ENCODE measurements at places on chromosomes 5 and 9.

GRCh38 chr5:112965733-112966306 is 10.8 kb upstream of the DCP2 start:
- H3K4me1 ChIP-seq: peaks cover 19% of the 10 kb centered on the region
- H3K4me3 ChIP-seq: no peak overlapping the region
- H3K36me3 ChIP-seq: no peaks in the 10 kb centered on the region
- no peak for DNase-seq
- H3K27me3 ChIP-seq: no peaks in the 10 kb centered on the region

GRCh38 chr9:111272581-111272980 is 57.4 kb downstream of the OR2K2 start:
- H3K4me1 ChIP-seq: no peaks in the 10 kb centered on the region
- H3K27me3 ChIP-seq: no peaks in the 10 kb centered on the region
- H3K36me3 ChIP-seq: no peaks in the 10 kb centered on the region
- H3K27ac ChIP-seq: no peak overlapping the region

DNA sequence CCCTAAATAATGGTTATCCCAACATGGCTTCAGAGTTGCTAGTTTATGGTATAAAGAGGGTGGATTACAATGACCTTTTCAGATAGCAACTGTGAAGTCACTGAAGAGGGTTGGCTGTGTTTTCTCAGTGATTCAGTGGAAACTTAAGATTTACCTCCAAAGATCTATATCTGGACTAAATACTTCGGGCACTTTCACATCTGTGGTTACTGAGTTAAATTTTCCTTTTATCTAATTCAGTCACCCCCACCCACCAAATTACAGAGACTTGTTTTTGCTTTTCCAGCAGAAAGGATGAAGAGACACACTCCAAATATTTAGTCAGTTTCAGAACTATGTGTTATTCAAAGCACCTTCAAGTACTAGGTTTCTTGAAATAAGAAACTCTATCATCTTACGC is 573.2 kb downstream of the CCDC171 start:
- H3K27ac ChIP-seq: no peak overlapping the region
- no peak for DNase-seq
- H3K4me1 ChIP-seq: no peaks in the 10 kb centered on the region
- no peaks in the 10 kb centered on the region for H3K36me3 ChIP-seq
- H3K27me3 ChIP-seq: no peaks in the 10 kb centered on the region

GRCh38 chr5:124088289-124089032 is 576.5 kb downstream of the CSNK1G3 start:
- no peak for DNase-seq
- no peak overlapping the region for H3K4me3 ChIP-seq
- no peaks in the 10 kb centered on the region for H3K4me1 ChIP-seq
- H3K27ac ChIP-seq: no peak overlapping the region
- H3K36me3 ChIP-seq: no peaks in the 10 kb centered on the region
- H3K27me3 ChIP-seq: no peaks in the 10 kb centered on the region

GRCh38 chr5:93978222-93978621 is 236.8 kb upstream of the POU5F2 start:
- H3K4me1 ChIP-seq: no peaks in the 10 kb centered on the region
- no peak overlapping the region for H3K4me3 ChIP-seq
- H3K27ac ChIP-seq: no peak overlapping the region

DNA sequence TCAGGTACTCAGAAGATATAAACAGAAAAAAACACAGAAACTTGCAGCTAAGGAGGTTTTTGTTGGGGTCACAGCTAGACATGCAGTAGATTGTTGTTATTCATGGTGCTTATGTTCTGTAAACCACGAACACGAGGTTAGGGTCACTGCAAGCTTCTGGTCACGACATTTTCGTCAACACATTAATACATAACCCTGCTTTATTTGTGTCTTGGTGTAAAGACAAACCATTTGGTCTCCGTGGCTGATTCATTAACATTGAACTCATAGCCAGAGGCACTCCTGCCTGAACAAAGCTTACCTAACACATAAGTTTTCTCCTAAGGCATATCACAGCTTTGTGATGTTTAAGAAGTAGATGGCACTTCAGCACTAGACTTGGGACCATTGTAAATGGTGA is 16.9 kb downstream of the TEK start:
- no peak for DNase-seq
- H3K4me1 ChIP-seq: peaks cover 26% of the 10 kb centered on the region
- no peaks in the 10 kb centered on the region for H3K27me3 ChIP-seq
- peak overlapping the region; percentile 89 for H3K27ac ChIP-seq
- H3K4me3 ChIP-seq: no peak overlapping the region

DNA sequence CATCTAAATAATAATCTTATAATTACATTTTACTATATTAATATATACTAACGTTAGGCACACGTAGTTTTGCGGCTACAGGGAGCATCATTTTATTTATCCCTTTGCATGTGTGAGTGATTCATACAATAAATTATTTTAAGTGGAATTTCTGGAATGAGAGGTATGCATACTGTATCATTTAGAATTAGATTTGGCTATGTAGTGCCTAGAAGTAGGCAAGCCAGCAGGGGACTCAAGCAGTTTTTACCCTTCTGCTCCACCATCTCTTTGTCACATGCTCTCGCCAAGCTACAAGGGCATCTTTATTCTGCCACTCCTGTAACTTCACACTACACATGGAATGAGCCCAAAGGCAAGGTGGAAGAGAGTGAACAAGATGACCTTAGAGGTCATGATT is 60.8 kb downstream of the MEGF10 start:
- no peak for DNase-seq
- no peaks in the 10 kb centered on the region for H3K4me1 ChIP-seq
- H3K27me3 ChIP-seq: no peaks in the 10 kb centered on the region
- no peak overlapping the region for H3K27ac ChIP-seq
- H3K4me3 ChIP-seq: no peak overlapping the region
- no peaks in the 10 kb centered on the region for H3K36me3 ChIP-seq

GRCh38 chr5:38500573-38501260 is 55.7 kb downstream of the LIFR start:
- no peaks in the 10 kb centered on the region for H3K4me1 ChIP-seq
- no peak overlapping the region for H3K27ac ChIP-seq
- no peaks in the 10 kb centered on the region for H3K27me3 ChIP-seq
- no peaks in the 10 kb centered on the region for H3K36me3 ChIP-seq
- H3K4me3 ChIP-seq: no peak overlapping the region

DNA sequence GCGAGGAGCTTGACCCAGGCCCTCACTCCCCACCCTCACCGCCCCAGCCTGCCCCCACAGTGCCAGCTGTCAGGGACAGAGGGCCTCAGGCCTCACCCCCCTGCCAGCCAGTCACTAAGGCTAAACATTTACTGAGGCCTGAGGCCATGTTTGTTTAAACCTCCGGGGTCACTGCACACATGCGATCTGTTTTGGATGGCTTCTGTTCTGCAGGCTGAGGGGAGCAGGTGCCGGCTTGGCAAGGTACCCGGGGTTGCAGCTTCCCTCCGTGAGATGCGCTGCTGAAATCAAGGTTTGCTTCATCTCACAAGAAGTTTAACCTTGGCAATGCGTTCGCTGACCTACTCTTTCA is 103.3 kb upstream of the BOD1 start:
- H3K27ac ChIP-seq: peak overlapping the region; percentile 34
- H3K4me1 ChIP-seq: no peaks in the 10 kb centered on the region
- no peaks in the 10 kb centered on the region for H3K36me3 ChIP-seq
- no peaks in the 10 kb centered on the region for H3K27me3 ChIP-seq
- no peak overlapping the region for H3K4me3 ChIP-seq

GRCh38 chr5:140114341-140115185 is 654 bp downstream of the PURA start:
- peak; percentile 39 for DNase-seq
- H3K4me1 ChIP-seq: peaks cover 60% of the 10 kb centered on the region

- no peak overlapping the region for H3K4me3 ChIP-seq
- DNase-seq: no peak
These were observed 186.6 kb downstream of the DOCK8 start for GRCh38 chr9:401223-401622.

GRCh38 chr9:36637491-36638270 is 65.0 kb downstream of the MELK start:
- no peak for DNase-seq
- H3K27ac ChIP-seq: no peak overlapping the region
- H3K4me1 ChIP-seq: no peaks in the 10 kb centered on the region

GRCh38 chr5:149828161-149829011 is 98.3 kb downstream of the PPARGC1B start:
- DNase-seq: peak; percentile 91
- H3K4me3 ChIP-seq: no peak overlapping the region
- no peaks in the 10 kb centered on the region for H3K36me3 ChIP-seq
- H3K27me3 ChIP-seq: no peaks in the 10 kb centered on the region

GRCh38 chr5:106185661-106186081 is 1485.1 kb downstream of the EFNA5 start:
- DNase-seq: no peak
- no peaks in the 10 kb centered on the region for H3K27me3 ChIP-seq
- no peaks in the 10 kb centered on the region for H3K4me1 ChIP-seq
- no peak overlapping the region for H3K27ac ChIP-seq
- H3K4me3 ChIP-seq: no peak overlapping the region

DNA sequence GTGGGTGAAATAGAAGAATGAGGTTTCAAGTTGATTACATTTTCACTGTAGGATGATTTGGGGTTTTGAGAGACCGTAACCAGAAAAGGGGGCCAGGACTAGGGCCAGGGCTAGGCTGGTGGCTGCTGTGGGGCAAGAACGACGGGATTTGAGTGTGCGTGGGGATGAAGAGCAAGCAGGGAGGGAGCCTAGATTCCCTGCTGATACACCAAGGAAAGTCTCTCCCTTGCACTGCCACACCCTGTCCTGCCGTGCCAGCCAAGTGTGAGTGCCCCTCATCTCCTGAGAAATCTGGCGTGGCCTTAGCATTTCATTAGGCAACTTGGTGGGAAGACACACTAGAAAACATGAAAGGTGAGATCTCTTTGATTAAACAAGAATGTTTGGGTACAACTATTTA is 42.6 kb downstream of the RAI14 start:
- H3K36me3 ChIP-seq: no peaks in the 10 kb centered on the region
- no peak overlapping the region for H3K4me3 ChIP-seq
- H3K27me3 ChIP-seq: no peaks in the 10 kb centered on the region
- no peaks in the 10 kb centered on the region for H3K4me1 ChIP-seq

DNA sequence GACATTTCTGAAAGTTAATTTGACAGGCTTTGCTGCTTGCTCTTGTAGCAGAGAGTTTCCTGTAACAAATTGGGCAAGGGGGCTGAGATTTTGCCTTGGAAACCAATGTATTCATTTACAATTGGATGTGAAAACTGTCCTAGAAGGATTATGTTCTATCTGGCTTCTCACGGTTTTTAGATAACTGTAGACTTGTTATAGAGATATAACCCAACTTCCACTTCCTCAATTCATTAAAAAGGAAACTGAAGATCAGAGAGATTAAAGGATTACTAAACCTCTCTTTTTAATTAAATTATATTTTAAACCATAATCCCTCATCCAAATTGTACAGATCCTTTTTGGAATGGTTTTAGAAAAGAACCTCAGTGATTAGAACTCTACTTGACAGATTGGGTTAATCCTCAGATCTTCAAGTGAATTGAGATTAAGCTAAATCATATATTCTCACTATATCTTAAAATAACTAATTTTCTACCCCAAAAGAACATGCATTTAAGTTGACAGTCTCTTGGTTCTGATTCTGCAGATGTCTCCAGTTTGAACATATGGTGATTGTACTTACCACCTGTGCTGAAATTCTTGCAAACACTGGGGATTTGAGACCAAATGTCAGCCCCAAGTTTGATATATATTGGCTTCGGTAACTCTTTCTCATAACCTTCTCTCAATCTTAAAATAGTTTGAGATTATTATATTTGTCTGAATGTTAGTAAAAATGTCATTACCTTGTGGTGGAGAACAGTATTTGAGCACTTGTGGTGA is 130.1 kb upstream of the C9orf72 start:
- no peaks in the 10 kb centered on the region for H3K27me3 ChIP-seq
- H3K36me3 ChIP-seq: no peaks in the 10 kb centered on the region
- no peak overlapping the region for H3K4me3 ChIP-seq
- DNase-seq: no peak

- H3K27ac ChIP-seq: peak overlapping the region; percentile 84
- no peak overlapping the region for H3K4me3 ChIP-seq
- peaks cover 53% of the 10 kb centered on the region for H3K4me1 ChIP-seq
- peak; percentile 40 for DNase-seq
These were observed 62.5 kb upstream of the PLPP1 start for GRCh38 chr5:55597014-55597981.

DNA sequence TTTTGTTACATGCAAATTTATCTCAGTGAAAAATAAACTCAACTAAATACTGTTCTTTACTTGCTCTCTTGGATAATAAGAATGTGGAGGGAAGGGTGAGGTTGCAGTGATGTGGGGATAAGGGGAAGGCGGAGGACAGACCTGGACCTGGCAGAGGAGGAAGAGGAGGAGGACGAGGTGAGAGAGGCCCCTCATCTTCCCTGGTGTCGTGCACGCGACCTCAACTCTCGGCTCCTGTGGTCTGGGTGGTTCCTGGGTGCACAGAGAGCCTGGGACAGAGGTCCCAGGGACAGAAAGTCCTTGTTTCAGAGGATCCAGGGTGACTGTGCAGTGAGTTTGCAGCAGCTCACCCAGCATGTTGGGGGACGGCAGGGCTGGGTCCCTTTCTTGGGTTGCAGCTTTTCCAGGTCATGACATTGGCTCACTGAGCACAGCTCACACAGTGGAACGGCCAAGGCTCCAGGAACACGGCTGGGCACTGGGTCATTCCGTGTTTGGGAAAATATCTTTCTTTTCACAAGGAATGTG is 37.7 kb upstream of the LPCAT1 start:
- DNase-seq: no peak
- no peaks in the 10 kb centered on the region for H3K36me3 ChIP-seq
- H3K4me3 ChIP-seq: no peak overlapping the region
- H3K27ac ChIP-seq: no peak overlapping the region

DNA sequence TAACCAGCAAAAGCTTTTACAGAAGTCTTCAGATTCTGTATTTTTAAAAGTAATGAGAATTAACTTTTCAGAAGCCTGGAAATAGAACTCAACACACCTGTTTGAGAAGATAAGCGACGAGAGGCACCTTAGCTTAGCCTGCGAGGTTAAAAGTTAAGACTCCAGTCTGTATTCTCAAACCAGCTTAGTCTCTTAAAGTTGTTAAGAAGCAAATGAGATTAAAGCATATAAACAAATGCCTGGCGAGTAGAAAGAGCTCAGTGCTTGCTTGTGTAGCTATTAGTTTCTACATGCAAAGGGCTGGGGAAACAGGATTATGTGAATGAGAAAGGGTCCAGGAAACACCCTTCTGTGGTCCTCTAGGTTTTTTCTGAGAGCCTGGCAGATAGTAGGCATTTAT is 51.7 kb downstream of the MTAP start:
- no peak for DNase-seq
- H3K4me3 ChIP-seq: no peak overlapping the region
- no peaks in the 10 kb centered on the region for H3K27me3 ChIP-seq
- H3K36me3 ChIP-seq: peaks cover 17% of the 10 kb centered on the region
- H3K4me1 ChIP-seq: no peaks in the 10 kb centered on the region

GRCh38 chr9:95634536-95634935 is 117.8 kb upstream of the PTCH1 start:
- H3K4me3 ChIP-seq: no peak overlapping the region
- H3K36me3 ChIP-seq: no peaks in the 10 kb centered on the region
- DNase-seq: no peak
- H3K27me3 ChIP-seq: peaks cover 2% of the 10 kb centered on the region
- H3K4me1 ChIP-seq: no peaks in the 10 kb centered on the region

All from gastrocnemius medialis (tissue), 4 donors.